Myometrial cell (primary cell): ENCODE measurements at places on chromosomes 4 and X. TPM values are rescaled to one million over a fixed set of nuclear protein-coding genes. Genes with fewer than 3 reads are reported as not detected.

The IL1RAPL1 gene
- 0.58 and 1.4 TPM in 2 replicates for total RNA-seq

The ATOH1 gene
- total RNA-seq, result not detected in 2 replicates

The AMBN gene
- not detected in 2 replicates for total RNA-seq

The MRFAP1L1 gene
- 42.2 and 47.6 TPM in 2 replicates for total RNA-seq

The PIM2 gene
- total RNA-seq, result 6.9 and 7.4 TPM in 2 replicates

The PPEF2 gene
- total RNA-seq, result not detected in 2 replicates

The SNX12 gene
- 55.8 and 69.5 TPM in 2 replicates for total RNA-seq

The LAMTOR3 gene
- total RNA-seq, result 13.8 and 30.0 TPM in 2 replicates

The F8A1 gene
- 8.4 and 9.7 TPM in 2 replicates for total RNA-seq

The USP9X gene
- 40.9 and 56.9 TPM in 2 replicates for total RNA-seq
